ENCODE measurements at places on chromosomes 6 and 20.

DNA sequence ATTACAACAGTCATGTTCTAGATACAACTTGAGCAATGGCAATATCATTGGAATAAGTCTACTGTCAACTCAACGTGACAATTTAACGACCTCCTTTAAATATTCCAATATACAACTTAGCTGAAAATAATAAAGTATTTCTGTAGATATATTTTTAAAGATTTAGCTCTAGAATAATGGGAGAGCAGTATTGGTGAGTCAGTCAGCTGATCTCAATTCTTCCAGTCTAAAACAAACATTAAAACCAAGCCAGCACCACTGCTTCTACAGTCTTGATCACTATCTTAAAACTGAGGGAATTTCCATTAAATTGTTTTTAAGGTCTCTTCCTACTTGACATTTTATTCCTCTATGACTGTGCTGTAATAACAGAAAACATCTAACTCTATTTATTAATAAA is 38.2 kb downstream of the NOL7 start:
- DNase-seq = no peak

- DNase-seq = no peak
These were observed at the start of gene IYD for GRCh38 chr6:150368762-150369161. Gene IYD (plus strand): TSS chr6:150369012. CDS start chr6:150369032, 20 bp downstream.

DNA sequence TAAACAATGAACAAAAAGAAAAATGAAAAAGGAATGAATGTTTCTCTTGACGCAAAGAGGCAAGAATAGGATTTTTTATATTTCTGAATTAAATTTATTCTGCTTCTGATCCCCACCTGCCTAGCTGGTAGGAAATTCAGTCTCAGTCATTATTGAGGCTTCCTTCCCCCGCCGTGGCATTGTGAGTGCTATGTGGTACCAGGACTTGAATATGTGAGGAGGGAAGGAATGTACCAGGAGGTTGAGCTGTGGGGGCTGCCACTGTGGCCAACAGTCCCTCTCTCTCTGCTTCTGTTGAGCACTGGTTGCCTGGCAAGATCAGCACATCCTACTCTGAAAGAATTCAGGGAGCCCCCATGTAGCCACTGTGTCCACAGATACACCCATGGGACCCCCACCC is 368.1 kb upstream of the JARID2 start:
- DNase-seq = no peak

DNA sequence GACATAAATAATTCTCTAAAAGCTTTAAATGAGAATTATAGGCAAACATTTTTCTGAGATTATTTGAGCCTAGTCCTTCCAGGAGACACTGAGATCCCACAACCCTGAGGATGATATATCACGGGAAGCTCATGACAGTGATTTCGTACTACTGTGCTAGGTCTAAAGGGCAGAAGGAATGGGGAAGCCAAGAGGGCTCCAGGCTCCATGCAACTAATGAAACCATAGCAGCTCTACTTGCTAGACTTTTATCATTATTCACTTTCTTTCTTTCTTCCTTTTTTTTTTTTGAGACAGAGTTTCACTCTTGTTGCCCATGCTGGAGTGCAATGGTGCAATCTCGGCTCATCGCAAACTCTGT is 57.3 kb upstream of the SGK1 start:
- no peak for DNase-seq
